ENCODE measurements at places on chromosomes 7 and 10.

DNA sequence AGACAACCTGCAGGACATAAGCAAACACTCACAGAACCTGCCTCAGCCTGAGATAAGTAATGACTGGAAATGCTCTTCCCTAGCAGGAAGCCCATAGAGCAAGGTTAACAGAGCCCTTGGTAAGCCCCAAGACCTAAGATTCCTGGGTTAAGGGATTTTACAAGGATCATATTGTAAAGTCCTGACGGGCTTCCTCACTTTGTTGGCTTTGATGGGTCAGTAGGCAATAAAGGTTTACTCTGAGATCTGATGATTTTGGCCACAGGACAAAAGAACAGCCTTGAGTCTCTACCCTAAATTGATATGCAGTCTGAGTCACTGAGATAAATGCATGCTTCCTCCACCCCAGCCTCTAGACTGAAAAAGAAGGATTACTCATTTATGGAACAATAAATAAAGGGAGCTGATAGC is 270.8 kb downstream of the HTR7 start:
- peak; percentile 77 for DNase-seq

GRCh38 chr7:101898106-101898505 is 80.7 kb downstream of the CUX1 start:
- no peak for DNase-seq

GRCh38 chr7:139647814-139648390 is 124.4 kb downstream of the CLEC2L start:
- no peak for DNase-seq

GRCh38 chr7:64541438-64542359 is 21.2 kb downstream of the ZNF680 start:
- no peak for DNase-seq

GRCh38 chr7:47028284-47028683 is 553.6 kb downstream of the TNS3 start:
- no peak for DNase-seq

GRCh38 chr10:98956576-98957260 is 278.9 kb downstream of the HPSE2 start:
- DNase-seq = no peak

DNA sequence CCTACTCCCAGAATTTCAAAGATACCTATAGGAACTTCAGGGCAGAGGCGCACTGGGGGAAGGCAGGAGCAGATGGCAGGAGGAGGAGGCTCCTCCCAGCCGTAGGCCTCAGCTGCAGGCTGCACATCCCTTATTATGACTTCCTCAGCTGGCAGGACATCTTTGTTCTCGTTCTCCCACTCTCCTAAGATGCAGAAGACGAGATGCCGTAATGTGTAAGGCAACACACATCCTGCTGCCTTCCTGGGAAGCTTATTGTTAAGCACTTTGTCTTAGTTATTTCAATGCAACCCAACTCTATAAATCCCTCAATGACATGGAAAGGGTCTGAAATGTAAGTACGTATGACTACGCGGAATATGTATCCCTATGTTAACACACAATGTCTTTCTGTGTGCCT is 599.8 kb upstream of the MGMT start:
- no peak for DNase-seq

- no peak for DNase-seq
Observed at GRCh38 chr7:107744345-107744750, 406 bp downstream of the CBLL1 start.

DNA sequence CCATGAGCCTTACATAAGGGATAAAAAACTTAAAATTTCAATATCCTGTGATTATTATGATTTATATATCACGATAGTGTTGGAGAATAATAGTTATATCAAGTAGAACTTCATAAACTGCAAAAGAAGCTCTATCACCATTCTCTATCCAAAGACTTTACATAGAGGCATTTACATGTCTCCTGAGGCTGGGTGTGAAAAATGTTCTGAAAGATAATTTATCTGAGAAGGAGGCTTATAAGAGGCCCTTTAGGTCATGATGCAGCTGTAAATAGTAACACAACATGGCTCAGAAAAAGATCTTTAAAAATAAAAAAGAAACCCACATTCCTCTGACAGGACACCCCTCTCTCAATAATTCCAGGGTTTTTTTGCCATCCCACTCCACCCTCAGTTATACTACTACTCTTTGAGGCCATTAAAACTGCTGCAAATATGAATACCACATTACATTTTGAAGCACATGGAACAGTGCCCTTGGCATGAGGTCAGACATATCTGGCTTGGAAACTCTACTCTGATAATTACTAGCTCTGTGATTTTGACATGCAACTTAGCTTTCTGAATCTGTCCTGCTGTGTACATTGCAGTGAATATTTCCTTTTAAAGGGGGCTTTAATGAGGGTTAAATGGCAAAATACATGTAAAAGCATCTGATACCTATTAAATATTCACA is 55.5 kb downstream of the SLC16A12 start:
- DNase-seq = no peak

GRCh38 chr7:8177109-8177933 is 84.6 kb downstream of the ICA1 start:
- no peak for DNase-seq

DNA sequence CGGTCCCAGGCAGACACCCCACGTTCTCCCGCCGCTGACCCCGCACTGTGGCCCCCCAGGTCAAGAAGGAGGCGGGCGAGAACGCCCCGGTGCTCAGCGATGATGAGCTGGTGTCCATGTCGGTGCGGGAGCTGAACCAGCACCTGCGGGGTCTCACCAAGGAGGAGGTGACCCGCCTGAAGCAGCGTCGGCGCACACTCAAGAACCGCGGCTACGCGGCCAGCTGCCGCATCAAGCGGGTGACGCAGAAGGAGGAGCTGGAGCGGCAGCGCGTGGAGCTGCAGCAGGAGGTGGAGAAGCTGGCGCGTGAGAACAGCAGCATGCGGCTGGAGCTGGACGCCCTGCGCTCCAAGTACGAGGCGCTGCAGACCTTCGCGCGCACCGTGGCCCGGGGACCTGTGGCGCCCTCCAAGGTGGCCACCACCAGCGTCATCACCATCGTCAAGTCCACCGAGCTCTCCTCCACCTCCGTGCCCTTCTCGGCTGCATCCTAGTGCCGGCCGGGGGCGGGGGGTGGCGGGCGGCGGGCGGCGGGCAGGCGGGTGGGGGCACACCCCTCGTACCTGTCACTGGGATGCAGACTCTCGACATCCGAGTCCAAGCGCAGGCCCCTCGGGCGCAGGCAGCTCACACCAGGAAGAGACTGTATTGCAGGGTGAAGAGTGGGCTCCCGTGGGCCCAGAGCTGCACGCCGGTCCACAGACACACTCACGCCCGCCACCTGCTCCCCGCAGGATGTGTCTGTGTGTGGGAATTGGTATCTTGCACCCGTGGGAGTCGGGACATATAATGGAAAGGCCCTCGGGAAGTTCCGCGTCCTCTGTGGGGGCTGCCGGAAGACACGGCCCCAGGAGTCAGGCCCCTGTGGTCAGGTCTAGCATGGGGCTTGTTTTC is 9.6 kb downstream of the MAFK start:
- DNase-seq = no peak

- no peak for DNase-seq
Observed at GRCh38 chr10:3208481-3209406, 36.2 kb upstream of the PITRM1 start.

DNA sequence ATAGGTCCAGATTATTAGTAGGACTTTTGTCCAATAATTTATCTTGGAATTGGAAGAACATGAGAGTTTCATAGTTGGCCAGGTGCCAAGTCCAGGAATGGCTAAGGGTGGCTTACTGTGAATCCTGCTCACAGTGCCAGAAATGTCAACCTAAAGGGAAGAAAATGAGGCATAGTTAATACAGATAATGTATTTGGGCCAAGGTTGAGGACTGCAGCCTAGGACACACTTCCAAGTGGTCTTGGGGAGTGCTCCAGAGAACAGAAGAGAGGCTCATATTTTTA is 78.2 kb downstream of the MAPK8 start:
- DNase-seq = no peak

- DNase-seq = no peak
Observed at GRCh38 chr10:66943590-66943989, 17.8 kb downstream of the LRRTM3 start.

GRCh38 chr7:32588657-32589056 is 93.4 kb downstream of the AVL9 start:
- DNase-seq = peak; percentile 66

GRCh38 chr7:73856941-73857340 is 4.0 kb upstream of the TMEM270 start:
- DNase-seq = peak; percentile 11

GRCh38 chr7:15586266-15586665 is 24.5 kb upstream of the AGMO start:
- no peak for DNase-seq

DNA sequence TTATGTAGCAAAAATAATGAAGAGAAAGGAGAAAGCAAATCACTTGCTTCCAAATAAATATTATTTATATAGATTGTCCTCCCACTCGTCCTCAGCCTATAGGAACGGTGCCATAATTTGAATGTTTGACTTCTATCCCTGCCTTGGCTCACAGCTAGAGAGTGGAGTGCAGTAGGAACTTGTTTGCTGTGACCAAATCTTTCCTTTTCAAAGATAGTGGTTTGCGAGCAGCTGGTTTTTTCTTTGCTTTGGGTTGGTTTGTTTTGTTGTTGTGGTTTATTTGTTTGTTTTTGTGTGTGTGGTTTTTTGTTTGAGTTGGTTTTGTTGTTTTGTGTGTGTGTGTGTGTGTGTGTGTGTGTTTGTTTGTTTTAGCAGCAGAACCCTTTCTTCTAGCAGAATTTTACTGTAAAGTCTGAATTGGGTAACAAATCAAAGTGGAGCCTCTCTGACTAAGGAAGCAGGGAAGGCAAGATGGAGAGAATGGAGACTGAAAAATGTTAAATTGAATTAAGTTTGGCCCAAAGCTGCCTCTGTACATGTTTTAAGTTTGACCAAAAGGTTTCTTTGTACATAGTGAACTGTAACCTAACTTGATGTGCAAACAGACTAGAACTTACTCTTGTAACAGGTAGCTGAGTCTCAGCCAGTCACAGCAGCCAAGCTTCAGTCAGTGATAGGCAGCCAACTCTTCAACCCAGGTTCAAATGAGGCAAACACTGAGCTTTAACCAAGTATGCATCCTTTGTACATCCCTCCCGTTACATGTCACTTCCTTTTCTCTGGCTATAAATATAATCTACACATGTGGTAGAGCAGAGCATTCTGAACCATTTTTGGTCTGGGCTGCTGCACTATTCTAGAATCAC is 149.5 kb upstream of the LRGUK start:
- no peak for DNase-seq

GRCh38 chr7:140229591-140230515 is 53.1 kb upstream of the KDM7A start:
- no peak for DNase-seq

DNA sequence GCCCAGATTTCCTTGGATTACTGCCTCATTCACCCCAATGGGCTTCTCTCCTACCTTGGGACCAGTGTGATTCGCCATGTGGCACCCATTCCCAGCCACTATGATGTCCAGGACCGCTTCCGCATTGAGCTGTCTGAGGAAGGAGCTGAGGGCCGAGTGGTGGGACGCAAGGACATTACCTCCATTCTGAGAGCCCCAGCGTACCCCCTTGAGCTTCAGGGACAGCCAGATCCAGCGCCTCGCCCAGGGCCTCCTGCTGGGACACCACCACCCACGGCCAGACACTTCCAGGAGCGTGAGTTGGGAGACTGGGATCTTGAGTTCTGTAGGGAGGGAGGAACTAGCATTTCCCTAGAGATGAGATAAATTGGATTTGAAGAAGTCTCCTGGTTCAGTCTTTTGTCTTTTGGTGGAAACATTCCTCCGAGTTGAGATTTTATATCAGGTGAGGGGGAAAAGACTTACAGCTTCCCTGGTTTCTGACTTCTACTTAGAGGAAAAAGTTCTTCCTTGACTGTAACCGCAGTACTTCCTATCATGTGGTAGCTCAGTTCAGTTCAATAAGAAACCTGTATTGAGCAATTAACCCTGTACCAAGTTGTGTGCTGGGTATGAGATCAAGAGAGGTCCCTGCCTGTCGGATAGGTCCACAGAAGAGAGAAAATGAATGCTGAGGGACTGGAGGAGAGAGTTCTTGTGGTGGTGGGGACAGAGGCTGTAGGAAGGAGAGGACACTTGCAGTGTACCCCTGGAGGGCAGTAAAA is 1.3 kb downstream of the MOSPD3 start:
- peak; percentile 69 for DNase-seq

GRCh38 chr7:75045881-75046280 is 27.7 kb downstream of the RCC1L start:
- peak; percentile 31 for DNase-seq

GRCh38 chr10:91632671-91633550 is at the start of gene PPP1R3C:
Gene PPP1R3C, minus strand, starts transcription at chr10:91633071. Its CDS starts 102 bp downstream, at chr10:91632969.
- peak; percentile 94 for DNase-seq

Data from osteoblast (primary cell).